OCI-LY7 (cell line): ENCODE measurements at places on chromosomes 7 and 10.

DNA sequence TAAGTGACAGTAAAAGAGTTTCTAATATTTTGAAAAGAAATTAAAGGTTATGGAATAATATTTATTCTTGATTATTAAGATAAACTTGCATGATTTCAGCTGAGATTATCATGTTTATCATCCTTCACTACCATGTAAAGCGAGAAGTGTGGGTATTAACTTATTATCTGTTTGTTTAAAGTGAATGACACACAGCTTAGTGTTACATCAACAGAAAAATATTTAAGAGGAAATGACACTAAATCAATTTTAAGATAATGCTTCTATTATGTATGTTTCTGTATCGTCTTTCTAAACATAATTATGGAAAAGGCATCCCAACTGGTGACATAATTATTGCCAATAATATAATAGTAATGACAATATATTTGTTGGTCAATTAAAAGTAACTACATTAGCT, 213.1 kb downstream of the PCDH15 start:
- no peak for DNase-seq

GRCh38 chr7:11452476-11452875, 379.5 kb downstream of the THSD7A start:
- no peak for DNase-seq

DNA sequence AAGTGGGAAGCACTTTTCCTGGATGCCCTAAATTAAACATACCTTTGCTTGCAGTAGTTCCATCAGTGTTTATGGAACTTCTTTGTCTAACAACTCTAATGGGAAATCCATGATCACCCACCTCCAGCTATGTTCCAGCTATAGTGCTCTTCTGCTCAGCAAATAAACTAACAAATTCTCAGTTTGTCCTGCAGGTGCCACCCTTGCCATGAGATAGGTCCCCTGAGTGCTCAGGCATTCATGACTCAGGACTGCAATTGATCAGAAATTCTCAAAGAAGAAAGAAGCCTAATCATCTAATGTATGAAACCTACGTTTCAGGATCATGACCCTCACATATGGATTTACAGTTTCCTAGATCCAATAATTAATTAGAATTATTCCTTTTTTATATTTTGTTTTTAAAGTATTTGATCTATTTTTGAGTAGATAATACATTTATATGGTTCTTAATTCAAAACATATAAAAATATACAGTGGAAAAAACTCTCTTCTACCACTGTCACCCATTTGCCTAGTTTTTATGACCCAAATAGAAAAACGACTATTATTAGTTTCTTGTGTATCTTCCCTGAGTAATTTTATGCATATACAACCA, 48.7 kb upstream of the DYNC1I1 start:
- peak; percentile 5 for DNase-seq

DNA sequence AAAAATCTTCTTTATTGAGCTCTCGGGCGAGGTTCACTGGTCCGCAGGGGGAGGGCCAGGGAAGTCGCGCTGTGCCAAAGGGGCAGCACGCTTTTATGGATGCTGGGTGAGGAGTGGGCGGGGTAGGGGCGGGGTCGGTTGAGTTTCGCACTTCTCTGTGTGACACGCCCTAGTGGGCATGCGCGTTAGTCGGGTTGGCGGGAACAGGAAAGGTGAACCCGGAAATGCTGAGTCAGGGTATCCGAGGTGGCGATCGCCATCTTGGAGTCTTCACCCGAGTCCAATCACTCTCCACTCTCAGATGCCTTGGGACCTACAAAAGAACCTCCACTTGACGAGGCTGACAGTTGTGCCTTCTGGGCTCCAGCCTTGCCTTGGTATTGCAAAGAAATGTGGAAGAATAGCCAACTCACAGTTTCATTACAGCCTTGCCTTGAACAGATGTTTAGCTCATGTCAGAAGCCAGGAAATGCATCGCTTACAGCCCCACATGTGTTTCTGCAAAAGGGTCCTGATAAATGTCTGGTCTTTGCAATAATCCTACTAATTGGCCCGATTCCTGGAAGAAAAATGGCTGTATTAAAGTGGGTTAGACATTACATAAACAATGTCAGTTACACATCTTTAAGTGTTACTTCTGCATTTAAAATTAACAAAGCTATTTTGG, 64.1 kb downstream of the AHR start:
- no peak for DNase-seq

DNA sequence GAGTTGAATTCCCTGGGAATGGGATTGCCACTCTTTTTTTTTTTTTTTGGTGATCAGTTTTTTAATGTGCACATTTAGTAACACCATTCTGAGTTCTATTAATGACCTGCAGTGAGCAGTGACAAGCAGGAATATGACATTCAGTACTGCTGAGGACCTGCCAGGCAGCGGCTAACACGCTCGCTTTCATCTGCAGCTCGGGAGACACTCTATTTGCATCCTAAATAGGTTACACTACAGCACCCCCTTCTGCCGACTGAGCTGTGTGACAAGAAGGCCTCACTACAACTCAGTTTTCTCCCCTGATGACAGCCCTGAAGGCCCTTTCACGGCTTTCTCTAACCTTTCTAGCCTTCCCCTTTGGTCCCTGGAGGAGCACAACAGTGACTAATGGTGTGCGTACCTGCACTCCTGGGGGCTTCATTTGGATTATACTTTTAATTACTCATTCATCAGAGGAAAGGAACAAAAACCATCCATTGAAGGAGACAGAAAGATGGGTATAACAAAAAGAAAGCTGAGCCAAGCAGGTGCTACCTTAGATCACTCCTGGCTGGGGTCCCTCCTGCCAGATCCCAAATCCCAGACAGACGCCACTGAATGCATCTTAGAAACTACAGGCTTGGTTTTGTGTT, 872.4 kb downstream of the LRMDA start:
- peak; percentile 22 for DNase-seq

GRCh38 chr7:112547916-112548315, 67.1 kb downstream of the LSMEM1 start:
- DNase-seq, result no peak

- no peak for DNase-seq
These were observed 44.7 kb downstream of the NRP1 start for GRCh38 chr10:33289776-33290175.

- no peak for DNase-seq
These were observed 6.6 kb downstream of the PDIA4 start for GRCh38 chr7:149021725-149022062.

GRCh38 chr10:600234-600633, 89.2 kb downstream of the DIP2C start:
- DNase-seq, result no peak

- no peak for DNase-seq
These were observed 14.8 kb downstream of the ZNF316 start for GRCh38 chr7:6651851-6652445.

- DNase-seq, result no peak
These were observed 208.2 kb upstream of the INHBA start for GRCh38 chr7:41910940-41911600.

DNA sequence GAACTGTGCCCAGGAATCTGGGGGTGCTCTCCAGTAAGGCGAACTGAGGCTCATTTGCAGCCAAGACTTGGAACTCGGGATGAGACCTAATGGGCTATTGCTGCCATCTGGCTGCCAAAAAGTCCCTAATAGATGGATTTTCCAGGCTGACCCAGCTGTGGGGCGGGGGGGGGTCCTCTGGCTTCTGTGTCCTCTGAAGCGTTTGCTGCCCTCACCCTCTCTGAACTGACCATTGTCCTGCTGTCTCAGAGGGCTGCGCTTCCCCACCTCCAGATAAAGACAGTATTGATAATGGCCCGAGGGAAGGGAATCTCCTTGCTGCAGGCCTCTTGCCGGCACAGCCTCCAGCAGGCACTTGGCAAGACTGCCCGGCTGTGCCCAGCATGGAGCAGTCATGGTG, 46.6 kb downstream of the CLEC2L start:
- no peak for DNase-seq

- DNase-seq, result no peak
These were observed 291.0 kb downstream of the GPR158 start for GRCh38 chr10:25465582-25466372.

DNA sequence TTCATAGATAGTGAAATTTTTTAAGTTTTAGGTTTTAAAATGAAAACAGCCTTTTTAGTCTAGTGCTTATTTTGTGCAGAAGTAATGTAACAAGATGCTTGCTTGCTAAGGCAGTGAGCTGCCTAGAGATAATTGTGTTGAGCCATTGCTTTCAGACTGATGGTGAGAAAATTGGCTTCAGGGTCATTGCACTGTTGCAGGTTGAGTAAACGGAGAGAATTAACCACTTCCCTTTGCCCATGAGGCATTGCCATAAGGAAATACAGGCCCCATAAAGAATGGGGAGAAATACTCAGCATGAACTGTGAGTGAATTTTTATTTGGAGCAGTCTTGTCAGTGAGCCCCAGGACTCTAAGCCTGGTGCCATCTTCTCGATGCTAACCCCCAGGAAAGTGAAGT, 140.5 kb downstream of the LRRC4 start:
- no peak for DNase-seq

DNA sequence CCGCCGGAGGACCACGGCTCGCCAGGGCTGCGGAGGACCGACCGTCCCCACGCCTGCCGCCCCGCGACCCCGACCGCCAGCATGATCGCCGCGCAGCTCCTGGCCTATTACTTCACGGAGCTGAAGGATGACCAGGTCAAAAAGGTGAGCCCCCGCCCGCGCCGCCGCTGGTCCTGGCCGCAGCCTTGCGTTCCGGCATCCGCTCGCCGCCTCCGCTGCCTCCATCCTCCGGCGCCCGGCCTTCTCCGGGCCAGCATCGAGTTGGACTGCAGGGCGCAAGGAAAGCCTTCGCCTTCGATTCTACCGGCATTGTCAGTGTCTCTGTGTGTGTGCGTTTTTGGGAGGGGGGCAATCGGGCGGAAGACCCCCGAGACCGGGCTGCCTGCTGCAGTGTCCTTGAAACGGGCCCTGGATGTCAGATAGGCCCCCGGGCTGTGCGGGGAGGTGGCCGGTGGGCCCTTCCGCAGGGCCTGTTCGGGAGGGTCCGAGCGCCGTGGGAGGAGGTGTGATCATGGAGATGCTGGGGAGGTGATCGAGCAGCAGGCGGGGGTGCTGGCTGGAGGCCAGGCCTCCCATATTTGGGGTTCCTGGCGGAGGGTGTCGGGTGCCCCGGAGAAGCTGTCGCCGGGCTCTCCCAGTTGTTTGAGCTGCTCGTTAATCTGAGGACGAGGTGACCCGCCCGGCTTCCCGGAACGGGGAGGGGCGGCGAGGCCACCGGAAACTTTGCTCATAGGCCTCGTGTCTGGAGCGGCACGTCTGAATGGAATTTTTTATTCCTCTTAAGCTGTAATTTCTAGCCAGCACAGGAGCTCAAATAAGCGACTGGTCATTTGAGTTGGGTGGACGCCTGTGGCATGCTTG, 40.8 kb downstream of the HK1 start:
- DNase-seq, result peak; percentile 18

- no peak for DNase-seq
These were observed 25.7 kb downstream of the MYOF start for GRCh38 chr10:93456480-93456879.

DNA sequence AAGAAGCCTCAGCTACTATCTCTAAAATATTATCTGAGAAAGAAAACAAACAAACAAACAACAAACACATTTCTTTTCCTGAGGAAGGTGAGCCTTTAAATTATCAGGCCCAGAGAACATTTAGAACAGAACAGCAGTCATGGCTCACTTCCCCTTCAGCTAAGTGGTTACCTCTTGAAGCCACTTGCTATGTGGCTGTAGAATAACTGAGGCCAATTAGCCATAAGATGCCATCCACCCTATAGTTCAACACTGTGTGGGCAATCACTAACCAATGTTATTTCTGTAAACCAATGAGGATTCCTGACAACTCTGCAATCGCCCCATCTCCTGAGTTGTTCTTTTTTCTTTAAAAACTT, 3.7 kb upstream of the UPP1 start:
- DNase-seq, result no peak

- no peak for DNase-seq
These were observed 6.2 kb downstream of the TNRC18 start for GRCh38 chr7:5417106-5418071.

- DNase-seq, result no peak
These were observed 62.9 kb downstream of the PRKAG2 start for GRCh38 chr7:151813997-151814396.

- DNase-seq, result no peak
These were observed 209.1 kb upstream of the VWC2 start for GRCh38 chr7:49564379-49564714.

GRCh38 chr10:103852856-103853255, 2.5 kb downstream of the SH3PXD2A start:
- no peak for DNase-seq

GRCh38 chr7:85237721-85238120, 50.9 kb upstream of the SEMA3D start:
- DNase-seq, result no peak
